Germinal center (tissue), 1 donor: ENCODE measurements at places on chromosomes 2 and 18.

- DNase-seq, result no peak
These were observed 88.9 kb downstream of the R3HDM1 start for GRCh38 chr2:135620198-135620597.

DNA sequence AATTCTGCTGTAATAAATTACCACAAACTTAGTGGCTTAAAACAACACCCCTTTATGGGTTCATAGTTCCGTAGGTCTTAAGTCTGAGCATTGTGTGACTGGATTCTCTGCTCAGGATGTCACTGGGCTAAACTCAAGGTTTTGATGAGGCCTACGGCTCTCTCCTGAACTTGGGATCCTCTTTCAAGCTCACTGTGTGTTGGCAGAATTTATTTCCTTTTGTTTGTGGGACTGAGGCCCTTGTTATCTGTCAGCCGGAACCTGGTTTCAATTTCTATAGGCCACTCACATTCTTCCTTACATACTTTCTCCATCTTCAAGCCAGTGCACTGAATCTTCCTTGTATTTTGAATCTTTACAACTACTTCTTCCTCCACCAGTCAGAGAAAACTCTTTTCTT is 290.2 kb downstream of the AKAIN1 start:
- DNase-seq, result no peak

DNA sequence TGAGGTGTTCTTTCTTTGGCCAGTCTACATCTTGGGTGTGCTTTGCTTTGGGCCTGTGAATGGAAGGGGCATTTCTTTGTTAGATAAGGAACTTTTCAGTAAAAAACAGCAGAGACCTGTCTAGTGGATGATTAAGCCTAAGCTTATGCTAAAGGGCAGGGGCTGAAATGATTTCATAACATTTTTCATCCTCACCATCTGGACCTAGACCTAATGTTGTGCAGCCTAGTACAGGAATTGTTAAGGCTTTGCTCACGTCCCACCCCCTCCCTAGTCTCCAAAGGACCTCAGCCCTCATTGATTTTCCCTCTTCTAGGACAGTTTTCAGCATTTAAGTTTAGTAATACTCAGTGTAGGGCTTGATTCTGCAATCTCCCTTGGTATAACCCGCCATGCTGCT is 111.8 kb downstream of the PRKCE start:
- DNase-seq, result no peak

GRCh38 chr18:69432847-69433246 is 32.2 kb downstream of the DOK6 start:
- no peak for DNase-seq
